T-helper 2 cell (primary cell): ENCODE measurements at places on chromosomes 12 and 14.
A peak's percentile ranks its signal among the peaks of the same experiment; 100 is the strongest.

- no peak for DNase-seq
Measured at GRCh38 chr12:22733756-22734155, 108.8 kb downstream of the ETNK1 start.

DNA sequence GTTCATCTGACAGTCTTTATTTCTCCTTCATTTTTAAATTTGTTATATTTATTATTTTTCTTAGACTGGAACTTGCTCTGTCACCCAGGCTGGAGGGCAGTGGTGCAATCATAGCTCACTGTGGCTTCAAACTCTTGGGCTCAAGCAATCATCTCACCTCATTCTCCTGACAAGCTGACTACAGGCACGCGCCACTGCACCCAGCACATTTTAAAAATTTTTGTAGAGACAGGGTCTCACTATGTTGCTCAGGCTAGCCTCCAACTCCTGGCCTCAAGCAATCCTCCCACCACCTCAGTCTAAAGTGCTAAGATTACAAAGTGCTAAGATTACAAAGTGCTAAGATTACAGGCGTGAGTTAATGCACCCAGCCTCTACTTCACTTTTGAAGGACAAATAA lies 96.6 kb downstream of the RALGAPA1 start:
- DNase-seq: no peak

GRCh38 chr12:71405884-71406283 lies 33.7 kb upstream of the LGR5 start:
- no peak for DNase-seq

- DNase-seq: no peak
Measured at GRCh38 chr14:34620839-34621238, 9.1 kb downstream of the SNX6 start.

GRCh38 chr12:56129942-56130495 lies 2.0 kb downstream of the ESYT1 start:
- no peak for DNase-seq

- DNase-seq: no peak
Measured at GRCh38 chr12:47882781-47883546, 21.8 kb downstream of the VDR start.

DNA sequence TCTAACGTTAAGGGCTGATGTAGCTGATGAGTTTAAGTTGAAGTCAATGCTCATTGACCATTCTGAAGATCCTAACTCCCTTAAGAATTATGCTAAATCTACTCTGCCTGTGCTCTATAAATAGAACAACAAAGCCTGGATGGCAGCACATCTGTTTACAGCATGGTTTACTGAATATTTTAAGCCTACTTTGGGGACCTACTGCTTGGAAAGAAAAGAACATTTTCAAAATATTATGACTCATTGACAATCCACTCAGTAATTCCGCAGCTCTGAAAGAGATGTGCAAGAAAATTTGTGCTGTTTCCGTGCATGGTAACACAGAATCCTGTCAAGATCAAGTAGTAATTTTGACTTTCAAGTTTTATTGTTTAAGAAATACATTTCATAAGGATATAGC lies 35.0 kb upstream of the NAV3 start:
- no peak for DNase-seq

DNA sequence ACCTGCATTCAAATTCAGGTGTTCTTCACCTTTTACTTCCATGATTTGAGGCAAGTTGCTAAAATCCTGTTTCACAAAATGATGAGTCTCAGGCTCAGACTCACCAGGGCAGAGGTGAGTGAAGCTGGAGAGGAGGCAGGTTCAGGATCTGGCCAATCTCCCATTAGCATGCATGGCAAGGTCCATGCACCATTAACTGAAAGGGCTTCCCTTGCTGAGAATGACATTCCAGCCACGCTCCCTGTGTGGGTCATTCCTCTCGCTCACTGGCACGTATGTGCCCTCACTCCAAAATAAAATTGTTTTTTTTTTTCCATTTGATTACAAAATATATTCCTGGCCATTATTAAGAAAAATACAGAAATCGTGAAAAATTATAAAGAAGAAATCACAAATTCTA lies 257.6 kb downstream of the C12orf75 start:
- DNase-seq: no peak

DNA sequence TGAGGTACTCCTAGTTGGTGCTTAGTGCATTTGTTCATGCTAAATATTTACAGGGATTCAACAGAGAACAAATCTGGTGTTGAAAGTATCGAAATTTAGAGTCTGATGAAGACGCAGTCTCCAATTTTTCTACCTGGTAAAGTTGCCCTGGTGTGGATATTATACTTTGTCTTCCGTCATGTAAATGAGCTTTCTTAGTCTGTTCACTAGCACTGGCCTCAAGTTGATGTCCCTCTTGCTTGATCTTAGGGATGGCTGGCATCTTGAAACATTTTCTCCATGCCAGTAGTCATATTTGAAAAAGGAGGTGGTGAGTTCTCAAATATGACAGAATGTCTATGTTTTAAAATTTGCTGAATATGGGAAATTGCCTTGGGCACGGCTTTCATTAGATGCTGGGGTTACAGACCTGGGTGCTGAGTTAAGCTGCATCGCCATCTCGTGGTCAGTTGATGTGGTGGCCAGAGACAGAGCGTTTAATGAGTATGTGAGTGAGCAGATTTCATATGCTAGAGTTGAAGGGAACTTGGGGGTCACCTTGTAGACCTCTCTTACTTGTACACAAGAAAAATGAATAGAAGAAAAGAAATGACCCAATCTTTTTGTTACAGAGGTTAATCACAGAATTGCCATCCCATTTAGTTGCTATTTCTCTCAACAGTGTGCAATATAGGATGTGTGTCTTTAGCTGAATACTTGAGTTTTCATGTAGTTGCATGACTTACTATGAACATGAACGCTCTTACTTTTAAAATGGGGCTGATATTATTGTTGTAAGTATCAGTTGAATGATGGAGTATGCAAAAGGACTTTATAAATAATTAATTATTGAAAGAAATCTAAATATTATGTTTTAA lies 172.8 kb upstream of the DCN start:
- DNase-seq: peak; percentile 45

GRCh38 chr14:54574528-54574927 lies 7.6 kb downstream of the SAMD4A start:
- DNase-seq: no peak

DNA sequence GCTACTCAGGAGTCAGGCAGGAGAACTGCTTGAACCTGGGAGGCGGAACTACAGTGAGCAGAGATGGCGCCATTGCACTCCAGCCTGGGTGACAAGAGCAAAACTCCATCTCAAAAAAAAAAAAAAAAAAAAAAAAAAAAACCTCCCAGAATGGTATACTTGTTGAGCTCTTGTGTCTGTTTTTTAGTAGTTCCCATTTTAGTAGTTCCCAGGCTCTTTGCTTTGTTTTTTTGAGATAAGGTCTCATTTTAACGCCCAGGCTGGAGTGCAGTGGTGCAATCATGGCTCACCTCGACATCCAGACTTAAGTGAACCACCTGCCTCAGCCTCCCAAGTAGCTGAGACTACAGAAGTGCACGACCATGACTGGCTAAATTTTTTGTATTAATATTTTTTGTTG lies 13.4 kb downstream of the ATXN2 start:
- no peak for DNase-seq

DNA sequence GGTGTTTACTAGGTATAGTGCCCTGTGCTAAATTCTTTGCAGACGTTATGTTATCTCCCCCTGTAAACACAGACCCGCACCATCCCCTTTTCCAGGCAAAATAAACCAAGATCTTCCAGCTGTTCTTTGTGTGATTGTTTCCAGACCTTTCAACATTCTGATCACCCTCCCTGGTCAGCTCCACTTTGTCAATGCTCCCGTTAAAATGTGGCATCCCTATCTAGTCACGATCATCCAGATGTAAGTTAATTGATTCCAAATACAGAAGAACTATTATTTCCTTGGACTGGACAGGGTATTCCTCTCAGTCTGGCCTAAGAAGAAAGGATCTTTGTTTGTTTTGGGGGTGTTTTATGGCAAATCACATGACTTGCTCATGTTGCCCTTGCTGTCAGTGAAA lies 127.6 kb upstream of the ARID2 start:
- no peak for DNase-seq

- no peak for DNase-seq
Measured at GRCh38 chr12:60539592-60539991, 943.8 kb downstream of the SLC16A7 start.
